ENCODE measurements at places on chromosomes 5 and 9.
A peak's percentile ranks its signal among the peaks of the same experiment; 100 is the strongest.

DNA sequence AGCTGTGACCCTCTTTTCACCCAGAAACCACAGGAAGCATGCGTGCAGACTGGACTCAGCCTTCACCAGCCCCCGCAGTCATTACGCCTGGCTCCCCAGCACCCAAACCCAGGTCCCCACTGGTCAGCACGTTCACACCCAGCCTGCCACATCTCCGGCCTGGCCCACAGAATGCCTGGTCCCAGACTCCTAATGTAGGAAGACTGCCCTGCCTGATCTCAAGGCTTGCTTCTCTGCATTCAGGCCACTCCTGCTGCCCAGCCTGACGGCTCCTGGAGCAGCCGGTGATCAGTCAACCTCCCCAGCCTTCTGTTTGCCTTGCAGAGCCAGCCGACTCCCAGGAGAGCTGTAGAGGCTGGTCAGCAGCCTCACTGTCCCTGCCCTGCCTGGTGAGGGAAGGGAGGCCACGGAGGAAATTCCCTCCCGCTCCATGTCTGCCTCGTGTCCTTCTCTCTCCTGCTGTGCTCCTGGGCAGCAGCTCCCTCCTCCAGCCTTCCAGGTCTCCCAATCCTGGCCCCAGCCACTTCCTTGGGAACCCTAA lies 25.4 kb downstream of the ADAMTS2 start:
- peaks cover 32% of the 10 kb centered on the region for H3K27me3 ChIP-seq
- no peak overlapping the region for H3K27ac ChIP-seq
- no peaks in the 10 kb centered on the region for H3K36me3 ChIP-seq
- no peak overlapping the region for H3K4me3 ChIP-seq

GRCh38 chr5:31029925-31030324 lies 163.6 kb upstream of the CDH6 start:
- no peaks in the 10 kb centered on the region for H3K36me3 ChIP-seq
- no peak overlapping the region for H3K27ac ChIP-seq
- no peaks in the 10 kb centered on the region for H3K4me1 ChIP-seq
- no peaks in the 10 kb centered on the region for H3K27me3 ChIP-seq

DNA sequence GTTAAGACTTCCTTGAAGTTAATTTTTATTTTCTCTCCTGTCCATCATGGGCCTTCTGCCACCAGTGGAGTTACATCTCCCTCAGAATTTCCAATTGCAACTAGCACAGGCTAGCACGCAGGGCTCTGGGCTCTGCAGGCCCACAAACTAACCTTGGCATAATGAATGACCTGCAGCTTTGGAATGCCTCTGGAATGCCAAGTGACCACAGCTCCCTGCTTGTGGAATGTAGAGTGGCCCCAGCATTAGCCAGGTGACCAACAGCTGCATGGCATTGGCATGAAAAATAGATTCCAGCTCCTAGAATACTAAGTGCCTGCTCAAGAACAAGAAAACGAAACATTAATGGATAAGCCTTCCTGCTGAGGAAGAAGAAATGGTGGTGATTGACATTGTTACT lies 726.1 kb downstream of the BRINP1 start:
- no peak overlapping the region for H3K27ac ChIP-seq
- no peak overlapping the region for H3K4me3 ChIP-seq
- H3K27me3 ChIP-seq: no peaks in the 10 kb centered on the region
- no peak for DNase-seq

- H3K4me3 ChIP-seq: no peak overlapping the region
- H3K27me3 ChIP-seq: peaks cover 35% of the 10 kb centered on the region
- no peaks in the 10 kb centered on the region for H3K36me3 ChIP-seq
- H3K4me1 ChIP-seq: no peaks in the 10 kb centered on the region
- no peak for DNase-seq
Measured at GRCh38 chr5:123134653-123135181, 45.7 kb downstream of the PRDM6 start.

- H3K4me3 ChIP-seq: no peak overlapping the region
- H3K36me3 ChIP-seq: no peaks in the 10 kb centered on the region
- no peak overlapping the region for H3K27ac ChIP-seq
- H3K27me3 ChIP-seq: peaks cover 5% of the 10 kb centered on the region
- H3K4me1 ChIP-seq: peaks cover 8% of the 10 kb centered on the region
- DNase-seq: no peak
Measured at GRCh38 chr9:4243113-4243512, 56.8 kb downstream of the GLIS3 start.

- no peak overlapping the region for H3K27ac ChIP-seq
- H3K4me3 ChIP-seq: no peak overlapping the region
- no peaks in the 10 kb centered on the region for H3K36me3 ChIP-seq
Measured at GRCh38 chr5:19266791-19267190, 721.2 kb downstream of the CDH18 start.

DNA sequence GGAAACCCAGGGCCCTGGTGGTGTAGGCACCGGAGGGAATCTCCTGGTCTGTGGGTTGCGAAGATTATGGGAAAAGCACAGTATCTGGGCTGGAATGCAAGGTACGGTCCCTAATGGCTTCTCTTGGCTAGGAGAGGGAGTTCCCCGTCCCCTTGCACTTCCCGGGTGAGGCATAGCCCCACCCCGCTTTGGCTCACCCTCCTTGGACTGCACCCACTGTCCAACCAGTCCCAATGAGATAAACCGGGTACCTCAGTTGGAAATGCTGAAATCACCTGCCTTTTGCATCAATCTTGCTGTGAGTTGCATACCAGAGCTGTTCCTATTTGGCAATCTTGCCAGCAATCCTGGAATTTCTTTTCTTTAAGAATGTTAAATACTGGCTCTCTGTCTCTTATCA lies 1429.1 kb downstream of the MAT2B start:
- no peak overlapping the region for H3K27ac ChIP-seq
- H3K27me3 ChIP-seq: no peaks in the 10 kb centered on the region
- DNase-seq: no peak
- no peak overlapping the region for H3K4me3 ChIP-seq

- no peak overlapping the region for H3K27ac ChIP-seq
- peaks cover 4% of the 10 kb centered on the region for H3K4me1 ChIP-seq
- H3K36me3 ChIP-seq: no peaks in the 10 kb centered on the region
- no peak overlapping the region for H3K4me3 ChIP-seq
- no peak for DNase-seq
Measured at GRCh38 chr9:4508907-4509589, 18.8 kb downstream of the SLC1A1 start.

GRCh38 chr5:139872851-139873794 lies 77.5 kb downstream of the PSD2 start:
- no peak for DNase-seq
- peaks cover 5% of the 10 kb centered on the region for H3K4me1 ChIP-seq
- H3K4me3 ChIP-seq: no peak overlapping the region
- H3K27me3 ChIP-seq: peaks cover 47% of the 10 kb centered on the region
- peaks cover 2% of the 10 kb centered on the region for H3K36me3 ChIP-seq

DNA sequence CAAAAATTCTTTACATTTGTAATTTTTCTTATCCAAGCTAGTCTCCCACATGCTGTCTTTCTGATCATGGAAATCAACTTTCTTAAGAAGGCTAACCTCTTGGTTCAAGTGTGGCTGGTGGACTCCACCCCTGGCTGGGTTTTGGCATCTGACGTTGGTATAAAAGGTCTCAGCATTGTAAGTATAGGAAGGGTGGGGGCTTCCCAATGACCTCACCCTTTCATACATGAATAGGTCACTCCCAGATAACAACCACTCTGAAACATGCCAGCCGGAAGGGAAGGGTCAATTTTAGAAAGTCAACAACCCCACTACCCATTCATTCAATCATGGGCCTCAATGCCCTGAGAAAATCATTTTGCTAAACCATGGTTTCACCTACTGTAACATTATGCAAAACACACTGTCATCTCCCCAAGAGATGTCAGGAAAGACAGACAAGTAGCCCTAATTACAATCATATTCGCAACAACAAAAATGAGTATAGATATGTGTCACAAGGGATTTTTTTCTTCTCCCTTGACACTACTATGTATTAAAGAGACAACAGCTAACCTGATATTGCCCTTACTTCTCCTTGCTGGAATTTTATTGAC lies 31.9 kb upstream of the PCSK5 start:
- H3K27me3 ChIP-seq: peaks cover 27% of the 10 kb centered on the region
- H3K27ac ChIP-seq: no peak overlapping the region
- no peak overlapping the region for H3K4me3 ChIP-seq
- DNase-seq: no peak
- H3K4me1 ChIP-seq: no peaks in the 10 kb centered on the region

- H3K4me1 ChIP-seq: no peaks in the 10 kb centered on the region
- no peak for DNase-seq
- H3K27me3 ChIP-seq: no peaks in the 10 kb centered on the region
- no peaks in the 10 kb centered on the region for H3K36me3 ChIP-seq
- H3K4me3 ChIP-seq: no peak overlapping the region
Measured at GRCh38 chr5:114726131-114726530, 364.3 kb downstream of the KCNN2 start.

DNA sequence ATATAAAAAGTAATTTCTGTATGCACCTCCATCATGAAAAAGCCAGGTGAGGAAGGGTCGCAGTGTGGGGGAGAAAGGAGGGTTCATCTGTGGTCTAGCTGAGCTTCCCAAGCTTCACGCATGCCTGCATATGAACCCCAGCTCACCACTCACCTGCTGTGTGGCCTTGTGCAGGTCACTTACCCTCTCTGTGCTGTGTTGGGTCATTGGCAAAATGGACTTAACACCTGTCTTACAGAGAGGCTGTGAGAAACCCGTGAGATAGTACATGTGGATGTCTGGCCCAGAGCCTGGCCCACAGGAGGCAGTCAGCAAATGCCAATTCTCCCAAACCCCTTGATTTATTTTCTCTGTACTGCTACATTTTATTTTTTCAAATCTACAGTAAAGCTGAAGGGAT lies 88.9 kb downstream of the GABBR2 start:
- peaks cover 58% of the 10 kb centered on the region for H3K27me3 ChIP-seq
- H3K4me1 ChIP-seq: peaks cover 2% of the 10 kb centered on the region
- no peak overlapping the region for H3K27ac ChIP-seq

GRCh38 chr9:21964925-21965385 lies 29.2 kb downstream of the CDKN2A start:
- H3K4me3 ChIP-seq: peak overlapping the region; percentile 71
- peak overlapping the region; percentile 72 for H3K27ac ChIP-seq
- H3K27me3 ChIP-seq: peaks cover 87% of the 10 kb centered on the region
- DNase-seq: peak; percentile 59
- H3K36me3 ChIP-seq: peaks cover 9% of the 10 kb centered on the region

- no peak overlapping the region for H3K4me3 ChIP-seq
- H3K36me3 ChIP-seq: no peaks in the 10 kb centered on the region
- peaks cover 32% of the 10 kb centered on the region for H3K4me1 ChIP-seq
- H3K27ac ChIP-seq: no peak overlapping the region
- H3K27me3 ChIP-seq: no peaks in the 10 kb centered on the region
- no peak for DNase-seq
Measured at GRCh38 chr5:61420016-61420415, 88.0 kb downstream of the ZSWIM6 start.

- no peak overlapping the region for H3K4me3 ChIP-seq
- H3K36me3 ChIP-seq: no peaks in the 10 kb centered on the region
- no peak overlapping the region for H3K27ac ChIP-seq
- no peak for DNase-seq
Measured at GRCh38 chr5:25327172-25327571, 682.4 kb upstream of the CDH10 start.

GRCh38 chr9:92850898-92851297 lies 26.9 kb downstream of the ZNF484 start:
- H3K4me3 ChIP-seq: no peak overlapping the region
- H3K27ac ChIP-seq: no peak overlapping the region
- H3K27me3 ChIP-seq: no peaks in the 10 kb centered on the region
- DNase-seq: no peak
- peaks cover 5% of the 10 kb centered on the region for H3K4me1 ChIP-seq
- H3K36me3 ChIP-seq: peaks cover 17% of the 10 kb centered on the region

- H3K27me3 ChIP-seq: no peaks in the 10 kb centered on the region
- H3K27ac ChIP-seq: no peak overlapping the region
- H3K4me3 ChIP-seq: no peak overlapping the region
- H3K36me3 ChIP-seq: no peaks in the 10 kb centered on the region
- no peak for DNase-seq
- no peaks in the 10 kb centered on the region for H3K4me1 ChIP-seq
Measured at GRCh38 chr5:27437594-27438200, 399.3 kb upstream of the CDH9 start.

GRCh38 chr9:2771087-2771486 lies 53.8 kb downstream of the KCNV2 start:
- H3K4me1 ChIP-seq: peaks cover 1% of the 10 kb centered on the region
- peaks cover 19% of the 10 kb centered on the region for H3K36me3 ChIP-seq
- H3K4me3 ChIP-seq: no peak overlapping the region
- no peak for DNase-seq
- H3K27me3 ChIP-seq: no peaks in the 10 kb centered on the region

DNA sequence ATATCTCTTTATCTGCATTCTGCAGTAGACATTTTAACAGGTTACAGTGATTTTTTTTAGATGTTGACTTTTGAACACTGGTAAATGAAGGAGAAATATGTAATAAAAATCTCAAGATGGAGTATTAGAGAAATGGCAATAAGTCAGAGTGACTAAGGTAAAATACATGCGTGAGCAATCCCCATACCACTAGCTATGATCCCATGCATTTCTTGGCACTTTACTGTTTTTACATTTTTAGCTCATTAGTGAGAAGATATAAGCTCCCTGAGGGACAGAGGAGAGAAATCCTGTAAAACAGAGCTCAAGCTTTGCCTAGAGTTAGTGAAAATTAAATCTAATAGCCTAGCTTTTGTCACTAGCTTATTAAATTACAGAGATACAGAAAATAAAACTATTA lies 181.9 kb upstream of the TRPM3 start:
- H3K36me3 ChIP-seq: no peaks in the 10 kb centered on the region
- no peak overlapping the region for H3K27ac ChIP-seq
- H3K4me1 ChIP-seq: no peaks in the 10 kb centered on the region
- DNase-seq: no peak
- peaks cover 14% of the 10 kb centered on the region for H3K27me3 ChIP-seq

DNA sequence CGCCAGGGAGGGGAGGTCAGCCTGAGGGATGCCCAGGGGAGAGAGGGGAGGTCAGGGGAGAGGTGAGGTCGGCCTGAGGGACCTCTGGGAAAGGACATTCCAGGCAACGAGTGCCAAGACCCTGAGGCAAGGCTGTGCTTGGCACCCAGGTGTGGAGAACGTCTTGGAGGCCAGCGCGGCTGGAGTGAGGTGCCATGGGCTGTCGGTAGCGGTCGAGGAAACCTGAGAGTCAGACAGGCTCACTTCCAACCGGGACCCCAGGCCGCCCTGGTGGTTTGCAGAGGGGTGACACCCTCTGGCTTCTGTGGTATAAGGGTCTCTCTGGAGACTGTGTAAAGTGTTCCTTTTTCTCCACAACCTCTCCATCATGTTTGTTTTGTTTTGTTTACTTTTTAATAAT lies 82.9 kb downstream of the CACNA1B start:
- no peak for DNase-seq
- H3K36me3 ChIP-seq: no peaks in the 10 kb centered on the region
- H3K4me1 ChIP-seq: peaks cover 3% of the 10 kb centered on the region
- no peak overlapping the region for H3K4me3 ChIP-seq
- peaks cover 7% of the 10 kb centered on the region for H3K27me3 ChIP-seq

- peak overlapping the region; percentile 32 for H3K27ac ChIP-seq
- H3K4me3 ChIP-seq: no peak overlapping the region
- DNase-seq: no peak
Measured at GRCh38 chr5:141628175-141628788, 8.4 kb downstream of the HDAC3 start.
